ENCODE measurements at places on chromosomes 16 and 17.

DNA sequence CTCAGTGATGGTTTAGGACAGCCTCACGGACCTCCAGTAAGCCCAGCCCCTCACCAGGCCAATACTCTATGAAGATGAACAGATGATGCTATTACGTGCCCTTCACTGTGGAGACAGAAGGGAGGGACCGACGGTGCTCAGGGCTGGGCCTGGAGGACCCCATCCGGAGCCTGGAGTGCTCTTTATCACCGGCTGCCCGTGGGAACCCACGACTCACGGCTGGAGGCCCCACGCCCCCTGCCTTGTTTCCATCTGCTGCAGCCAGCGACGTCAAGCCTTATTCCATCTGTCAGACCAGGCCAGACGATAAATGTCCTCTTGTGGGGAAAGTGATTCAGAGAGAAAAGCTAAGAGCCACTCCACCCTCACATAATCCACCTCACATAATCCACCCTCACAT lies 4.0 kb upstream of the TIMM22 start:
- no peak for ATAC-seq

DNA sequence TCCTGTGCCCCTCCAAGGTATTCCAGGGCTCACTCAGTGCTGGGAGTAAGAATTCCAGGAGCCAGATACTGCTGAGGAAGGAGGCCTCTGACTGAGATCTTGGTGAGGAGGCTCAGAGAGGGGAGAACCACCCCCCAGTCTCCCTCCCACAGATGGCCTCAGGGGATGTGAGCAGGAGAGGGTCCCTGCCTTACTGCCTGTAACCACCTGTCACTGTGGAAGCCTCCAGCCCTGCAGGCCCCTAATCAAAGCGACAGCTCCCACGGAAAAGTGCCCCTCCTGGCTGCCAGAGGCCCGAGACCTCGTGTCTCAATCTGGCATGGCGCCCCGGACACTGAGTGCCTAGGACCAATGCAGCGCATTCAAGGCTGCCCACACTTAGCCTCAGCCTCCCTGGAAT lies 7.7 kb upstream of the C17orf113 start:
- ATAC-seq, result no peak

DNA sequence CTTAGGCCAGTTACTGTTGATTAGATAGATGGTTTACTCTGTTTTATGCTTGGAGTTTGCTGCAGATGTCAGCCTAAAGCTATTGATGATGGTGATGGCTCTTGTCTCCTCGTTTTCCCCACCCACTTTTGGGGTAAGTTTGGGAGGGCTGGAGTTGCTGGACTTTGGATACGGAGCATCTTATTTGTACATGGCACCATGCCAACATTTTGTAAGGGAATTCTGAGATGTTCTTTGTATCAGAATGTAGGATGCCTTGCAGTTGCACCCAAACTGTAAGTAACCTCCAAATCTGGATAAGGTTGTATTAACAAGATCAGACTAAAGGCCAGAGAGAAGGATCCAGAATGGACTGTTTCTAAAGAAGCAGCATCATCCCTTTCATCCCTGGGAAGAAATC lies 551.9 kb upstream of the ZFHX3 start:
- no peak for ATAC-seq

GRCh38 chr16:86917471-86918365 lies 339.4 kb downstream of the FOXL1 start:
- ATAC-seq, result no peak

GRCh38 chr17:17077861-17078732 lies 35.8 kb downstream of the MPRIP start:
- no peak for ATAC-seq

DNA sequence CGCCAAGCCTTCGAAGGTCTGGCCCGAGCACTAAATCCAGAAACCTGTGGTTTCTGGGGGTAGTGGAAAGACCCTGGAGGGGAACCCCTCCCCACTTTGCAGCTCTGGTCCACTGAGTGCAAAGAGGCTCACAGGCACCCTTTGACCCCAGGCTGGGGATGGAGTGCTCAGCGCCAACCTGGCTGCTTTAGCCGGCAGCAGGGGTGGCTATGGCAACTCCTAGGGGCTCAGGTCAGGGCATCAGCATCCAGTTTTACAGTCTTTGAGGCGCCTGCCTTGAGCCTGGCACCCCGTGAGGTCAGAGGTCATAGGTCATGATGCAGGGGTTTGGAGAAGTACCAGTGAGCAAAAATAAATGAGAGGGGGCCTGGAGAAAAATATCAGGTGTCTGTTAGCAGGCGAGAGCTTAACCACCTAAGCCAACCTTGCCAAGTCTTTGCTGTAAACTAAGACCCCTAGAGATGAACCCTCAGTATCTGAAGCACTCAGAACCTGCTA lies 17.9 kb downstream of the CA7 start:
- no peak for ATAC-seq

- no peak for ATAC-seq
Measured at GRCh38 chr17:29835435-29836351, 94.3 kb downstream of the SSH2 start.

- no peak for ATAC-seq
Measured at GRCh38 chr17:47866941-47867340, 16.0 kb upstream of the SP6 start.

GRCh38 chr16:48231727-48232492 lies 12.2 kb upstream of the LONP2 start:
- ATAC-seq, result no peak

DNA sequence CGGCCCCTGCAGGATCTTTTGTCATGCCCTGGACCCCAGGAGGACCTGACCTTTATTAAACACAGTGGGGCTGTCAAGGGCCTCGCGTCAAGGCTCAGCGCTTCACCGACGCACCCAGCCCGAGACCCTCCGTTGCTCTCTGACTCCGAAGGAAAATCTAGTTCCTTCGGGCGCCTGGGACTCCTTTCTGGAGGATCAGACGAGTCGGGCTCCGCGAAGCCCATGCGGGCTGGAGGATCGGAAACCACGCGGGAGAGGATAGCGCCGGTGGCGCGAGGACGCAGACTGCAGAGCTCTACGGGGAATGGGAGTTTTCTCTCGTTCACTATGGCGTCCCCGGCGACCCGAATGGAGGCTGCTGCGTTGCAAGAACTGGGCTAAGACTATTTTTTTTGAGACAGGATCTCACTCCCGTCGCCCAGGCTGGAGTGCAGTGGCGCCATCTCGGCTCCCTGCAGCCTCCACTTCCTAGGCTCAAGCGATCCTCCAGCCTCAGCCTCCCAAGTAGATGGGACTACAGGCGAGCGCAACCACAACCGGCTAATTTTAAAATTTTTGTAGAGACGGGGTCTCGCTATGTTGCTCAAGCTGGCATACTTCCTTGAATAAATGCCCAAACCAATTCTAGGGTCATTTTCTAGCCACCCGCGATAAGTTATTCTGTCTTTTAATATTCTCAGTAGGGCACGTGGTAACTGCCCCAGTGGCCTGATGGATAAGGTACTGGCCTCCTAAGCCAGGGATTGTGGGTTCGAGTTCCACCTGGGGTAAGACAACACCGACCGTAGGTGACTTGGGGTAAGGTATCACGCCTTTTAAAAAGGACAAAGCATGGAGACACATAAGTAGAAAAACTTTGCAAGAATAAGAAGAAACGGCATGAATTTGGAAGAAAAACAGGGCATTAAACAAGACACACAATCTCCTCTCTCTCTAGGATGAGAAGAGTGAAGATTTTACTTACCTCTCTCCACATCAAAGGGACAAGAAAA lies 5.5 kb downstream of the OR1F1 start:
- no peak for ATAC-seq

DNA sequence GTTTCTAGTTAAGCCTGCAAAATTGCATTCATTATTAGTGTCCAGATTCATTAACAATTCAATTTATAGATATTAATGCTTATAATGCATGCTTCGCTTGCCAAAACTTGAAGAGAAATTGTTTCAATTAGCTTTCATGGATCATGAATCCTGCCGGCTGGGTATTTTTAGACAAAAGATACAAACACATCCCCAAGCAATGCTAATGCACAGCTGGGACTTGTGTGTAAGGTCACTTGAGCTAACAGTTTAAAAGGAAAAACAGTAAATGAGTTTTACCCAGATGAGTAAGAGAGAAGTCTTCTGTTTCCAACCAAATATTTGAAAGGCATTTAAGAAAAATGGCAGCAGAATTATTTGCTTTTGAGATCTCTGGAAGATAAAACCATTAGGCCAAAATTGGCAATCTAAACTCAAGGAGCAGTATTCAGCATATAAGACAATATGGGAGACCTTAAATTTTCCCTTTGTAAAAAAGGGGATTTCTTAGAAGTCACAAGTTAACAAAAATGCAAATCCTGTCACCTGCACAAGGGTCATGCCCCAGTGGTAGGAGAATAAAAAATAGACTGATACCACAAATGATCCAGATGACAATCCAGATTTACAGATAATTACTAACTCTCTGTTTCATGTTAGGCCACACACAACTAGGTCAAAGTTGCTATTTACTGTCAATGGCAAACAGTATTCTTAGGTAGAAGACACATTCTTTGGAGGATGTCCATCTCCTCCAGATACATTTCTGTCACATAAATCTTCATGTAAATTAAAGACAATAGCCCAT lies 418.4 kb upstream of the PMFBP1 start:
- no peak for ATAC-seq

DNA sequence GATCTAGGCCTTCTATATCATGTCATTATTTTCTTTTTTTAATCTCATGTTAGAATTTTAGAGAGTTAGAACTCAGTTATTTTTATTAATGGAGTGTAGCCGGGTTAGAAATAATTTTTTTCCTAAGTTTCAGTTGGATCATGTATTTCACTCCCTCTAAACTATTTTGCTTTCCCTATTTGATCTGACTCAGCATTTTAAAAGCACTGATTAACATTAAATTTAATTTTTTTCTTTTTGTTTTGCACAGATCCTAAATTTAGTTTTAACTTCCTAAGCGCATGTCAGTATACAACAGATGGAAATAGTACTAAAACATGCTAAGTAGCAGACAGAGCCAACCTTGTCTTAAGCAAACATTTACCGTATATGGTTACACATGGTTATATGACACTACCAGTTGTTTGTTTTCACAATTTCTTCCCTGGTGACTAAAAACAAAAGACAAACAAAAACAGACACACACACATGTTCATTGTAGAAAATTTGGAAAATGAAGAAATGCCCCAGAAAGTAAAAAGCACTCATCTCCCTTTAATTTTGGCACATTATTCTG lies 33.6 kb upstream of the RAB11FIP4 start:
- no peak for ATAC-seq

DNA sequence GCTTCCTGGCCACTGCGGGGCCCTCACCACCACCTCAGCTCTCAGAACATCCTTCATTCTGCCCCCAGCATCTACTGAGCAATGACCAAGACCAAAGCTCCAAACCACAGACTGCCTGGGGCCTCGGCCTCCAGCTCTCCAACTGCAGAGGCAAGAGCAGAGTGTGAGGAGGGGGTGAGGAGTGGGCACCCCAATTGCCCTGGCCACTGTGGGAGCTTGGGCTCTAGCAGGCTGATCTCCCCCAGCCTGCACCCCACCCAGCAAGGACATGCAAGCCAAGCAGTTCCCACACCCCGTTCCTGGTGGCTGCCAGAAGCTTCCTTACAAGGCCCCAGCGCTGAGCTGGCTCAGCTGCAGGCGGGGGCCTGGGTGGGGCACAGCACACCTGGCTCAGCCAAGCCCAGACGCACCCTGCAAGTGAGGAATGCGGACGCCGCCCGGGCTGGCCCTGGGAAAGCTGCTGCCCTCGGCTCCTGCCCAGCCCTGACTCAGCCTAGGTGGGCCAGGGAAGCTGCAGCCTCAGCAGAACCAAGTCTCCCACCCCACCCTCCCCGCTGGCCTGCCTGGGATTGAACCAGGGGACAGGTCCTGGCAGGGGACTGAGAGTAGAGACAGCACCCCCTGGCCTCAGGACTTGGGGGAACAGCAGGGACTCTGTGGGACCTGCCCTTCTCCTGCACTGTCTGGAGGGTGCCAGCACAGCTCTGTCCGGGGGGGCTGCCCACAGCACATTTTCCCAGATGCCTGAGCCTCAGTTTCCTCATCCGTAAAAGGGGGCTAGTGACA lies 29.7 kb upstream of the KRT17 start:
- ATAC-seq, result no peak

DNA sequence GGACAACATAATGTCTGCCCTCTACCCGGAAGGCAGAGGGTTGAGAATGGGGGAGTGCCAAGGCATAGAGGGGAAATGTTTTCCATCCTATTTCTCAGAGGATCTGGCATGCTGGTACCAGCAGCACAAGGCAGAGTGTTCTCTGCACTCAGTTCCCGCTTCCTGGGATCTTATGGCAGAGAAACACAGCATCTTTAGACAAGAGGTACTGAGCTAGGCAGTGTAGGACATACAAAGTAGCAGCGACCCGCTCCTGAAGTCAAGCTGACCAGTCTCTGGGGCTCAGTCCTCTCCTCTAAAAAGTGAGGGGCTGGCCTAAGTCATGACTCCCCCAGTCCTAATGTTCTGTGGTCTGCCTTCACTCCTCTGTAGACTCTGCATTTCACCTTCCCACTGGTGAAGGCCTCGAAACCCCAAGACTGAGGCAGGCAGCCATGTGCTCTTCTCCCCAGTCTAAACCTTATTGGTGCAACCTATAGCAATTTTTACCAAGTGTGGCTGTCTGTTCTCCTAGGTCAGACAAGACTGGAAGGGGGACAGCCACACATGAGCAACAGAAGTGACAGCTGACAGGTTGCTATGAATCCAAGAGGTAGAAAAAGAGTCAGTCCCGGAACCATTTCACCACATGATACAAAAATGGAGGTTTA lies 11.3 kb upstream of the TSPOAP1 start:
- no peak for ATAC-seq

DNA sequence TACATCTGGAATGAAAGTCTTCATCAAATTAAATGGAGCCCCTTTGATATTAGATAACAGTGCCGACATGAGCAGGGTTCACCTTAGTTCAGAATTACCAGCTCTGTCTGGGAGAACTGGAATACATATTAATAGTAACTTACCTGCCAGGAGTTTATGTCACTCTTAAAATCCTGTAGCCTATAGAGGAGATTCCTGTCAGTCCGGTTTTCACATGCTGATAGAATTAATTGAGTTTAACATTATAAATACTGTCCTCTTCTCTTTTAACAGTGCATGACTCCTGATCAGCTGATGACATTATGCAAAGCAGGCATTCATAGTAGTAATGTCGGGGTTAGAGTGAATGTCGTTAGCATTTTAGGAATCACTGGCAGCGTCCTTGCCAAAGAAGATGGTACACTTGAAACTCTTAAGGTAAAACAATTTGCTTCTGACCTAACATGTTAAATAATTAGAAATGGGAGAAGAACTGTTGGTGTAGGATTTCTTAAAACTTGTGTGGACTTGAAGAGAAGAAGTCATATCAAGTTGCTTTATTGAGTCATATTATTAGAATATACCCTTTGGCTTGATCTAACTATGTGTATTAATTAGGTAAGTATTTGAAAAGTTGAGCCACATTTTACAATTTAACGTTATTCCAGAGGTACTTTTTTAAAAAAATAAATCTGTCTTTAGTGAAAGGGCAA lies 34.3 kb downstream of the HEATR3 start:
- no peak for ATAC-seq

Data from gastroesophageal sphincter (tissue), 4 donors.